AML-193 (cell line): ENCODE measurements at places on chromosomes 1 and 21.

DNA sequence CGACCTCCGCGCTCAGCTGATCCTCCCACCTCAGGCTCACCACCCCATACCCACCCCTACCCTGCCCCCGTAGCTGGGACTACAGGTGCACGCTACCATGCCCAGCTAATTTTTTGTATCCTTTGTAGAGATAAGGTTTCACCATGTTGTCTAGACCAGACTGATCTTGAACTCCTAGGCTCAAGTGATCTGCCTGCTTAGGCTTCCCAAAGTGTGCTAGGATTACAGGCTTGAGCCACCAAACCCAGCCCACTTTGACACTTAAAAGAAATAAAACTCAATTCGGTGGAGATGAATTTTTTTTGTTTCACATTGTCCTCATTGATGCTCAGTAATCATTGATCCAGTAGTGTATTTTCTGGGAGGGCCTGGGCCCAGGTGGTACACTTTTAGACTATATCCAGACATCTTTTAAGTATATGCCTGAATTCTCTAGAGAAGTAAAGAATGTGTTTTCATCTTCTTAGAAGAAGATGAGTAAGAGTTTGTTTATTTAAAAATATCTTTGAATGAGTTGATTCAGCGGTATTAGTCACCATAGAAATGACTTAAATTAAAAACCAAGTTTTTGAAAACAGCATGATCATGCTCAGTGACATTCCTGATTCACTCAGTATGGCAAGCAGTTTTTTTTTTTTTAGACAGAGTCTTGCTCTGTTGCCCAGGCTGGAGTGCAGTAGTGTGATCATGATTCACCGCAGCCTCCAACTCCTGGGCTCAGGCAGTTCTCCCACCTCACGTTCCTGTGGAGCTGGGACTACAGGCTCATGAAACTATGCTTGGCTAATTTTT, 57.8 kb downstream of the EPB41 start:
- DNase-seq: no peak

DNA sequence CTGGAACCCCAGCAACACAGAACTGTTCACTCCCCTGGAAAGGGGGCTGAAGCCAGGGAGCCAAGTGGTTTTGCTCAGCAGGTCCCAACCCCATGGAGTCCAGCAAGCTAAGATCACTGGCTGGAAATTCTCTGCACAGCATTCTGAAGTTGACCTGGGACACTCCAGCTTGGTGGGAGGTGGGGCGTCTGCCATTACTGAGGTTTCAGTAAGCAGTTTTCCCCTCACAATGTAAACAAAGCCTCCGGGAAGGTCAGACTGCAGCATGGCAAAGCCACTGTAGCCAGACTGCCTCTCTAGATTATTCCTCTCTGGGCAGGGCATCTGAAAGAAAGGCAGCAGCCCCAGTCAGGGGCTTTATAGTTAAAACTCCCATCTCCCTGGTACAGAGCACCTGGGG, 59.7 kb downstream of the INKA2 start:
- no peak for DNase-seq

DNA sequence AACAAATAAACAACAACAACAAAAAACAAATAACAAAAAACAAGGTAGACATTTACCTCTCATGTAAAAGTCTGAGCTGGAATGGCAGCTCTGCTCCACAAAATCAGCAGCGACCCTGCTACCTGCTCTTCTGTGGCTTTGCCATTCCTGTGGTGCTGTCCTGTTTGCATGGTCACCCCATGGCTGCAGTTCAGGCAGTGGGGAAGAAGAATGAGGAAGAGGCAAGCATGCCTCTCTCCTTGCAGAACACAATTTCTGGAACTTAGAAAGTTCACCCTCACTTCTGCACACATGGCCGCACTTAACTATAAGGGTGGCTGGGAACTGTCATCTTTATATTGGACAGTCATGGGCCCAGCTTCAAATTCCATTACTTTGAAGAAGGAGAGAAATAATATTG, 84.8 kb upstream of the GNG12 start:
- no peak for DNase-seq

DNA sequence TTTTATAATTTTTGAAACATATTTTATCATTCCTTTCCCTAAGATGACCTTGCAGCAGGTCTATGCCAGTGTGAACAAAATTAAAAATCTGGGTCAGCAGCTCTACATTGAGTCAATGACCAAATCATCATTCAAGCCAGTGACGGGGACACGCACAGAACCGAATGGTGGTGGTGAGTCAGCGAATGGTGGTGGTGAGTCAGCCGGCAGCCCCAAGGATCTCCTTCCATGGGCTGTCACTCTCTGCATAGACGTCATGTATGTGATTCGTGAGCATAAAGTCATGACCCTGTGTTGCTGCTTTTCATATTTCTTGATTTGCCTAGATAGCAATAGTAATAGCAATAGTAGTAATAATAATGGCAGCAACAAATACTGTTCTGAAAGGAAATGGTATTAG, 26.3 kb downstream of the PER3 start:
- no peak for DNase-seq
